ENCODE measurements at places on chromosomes 3 and 15.

DNA sequence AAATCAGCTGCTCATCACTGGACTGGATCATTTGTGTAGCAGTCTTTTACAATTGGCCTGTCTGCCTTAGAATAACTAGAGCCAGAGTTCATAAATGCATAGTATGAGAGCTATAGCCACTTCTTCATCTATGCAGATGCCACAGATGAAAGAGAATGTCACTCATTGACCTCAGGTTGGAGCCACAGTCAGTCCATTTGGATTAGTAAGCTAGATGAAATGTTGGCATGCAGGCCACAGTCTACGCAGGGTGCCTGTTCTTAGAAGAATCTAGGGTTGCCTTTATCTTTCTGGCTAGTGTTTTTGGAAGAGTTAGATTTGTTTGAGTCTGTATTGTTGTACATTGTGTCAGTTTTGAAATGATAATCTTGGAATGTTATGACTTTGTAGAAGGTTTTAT, 25.4 kb upstream of the EDEM1 start:
- DNase-seq = no peak

- no peak for DNase-seq
These were observed 139.7 kb downstream of the SNRPN start for GRCh38 chr15:25094519-25094918.

DNA sequence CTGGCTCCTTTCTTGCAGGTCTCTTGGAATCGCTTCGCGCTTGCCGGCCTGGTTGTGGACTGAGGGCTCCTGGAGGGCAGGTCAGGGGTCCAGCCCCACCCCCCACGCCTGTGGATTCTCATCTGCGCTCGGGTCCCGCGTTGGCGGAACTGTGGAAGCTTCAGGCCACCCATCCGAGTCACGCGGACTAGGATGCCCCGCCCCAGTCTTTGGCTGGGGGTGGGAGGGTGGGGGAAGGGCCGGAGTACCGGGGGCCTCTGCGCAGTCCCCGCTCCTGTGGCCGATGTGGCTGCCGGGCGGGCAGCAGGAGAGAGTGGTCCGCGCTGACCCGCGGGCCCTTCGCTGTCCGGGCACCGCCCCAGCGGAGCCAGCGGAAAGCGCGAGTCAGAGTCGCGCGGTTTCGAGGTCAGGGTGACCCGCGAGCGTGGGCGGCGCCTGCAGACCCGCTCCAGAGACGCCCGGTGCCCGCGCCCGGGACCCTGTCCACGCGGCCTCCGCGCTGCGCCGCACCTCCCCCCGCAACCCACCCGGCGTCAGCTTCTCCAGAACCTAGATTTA, 114.2 kb downstream of the KLF13 start:
- no peak for DNase-seq

DNA sequence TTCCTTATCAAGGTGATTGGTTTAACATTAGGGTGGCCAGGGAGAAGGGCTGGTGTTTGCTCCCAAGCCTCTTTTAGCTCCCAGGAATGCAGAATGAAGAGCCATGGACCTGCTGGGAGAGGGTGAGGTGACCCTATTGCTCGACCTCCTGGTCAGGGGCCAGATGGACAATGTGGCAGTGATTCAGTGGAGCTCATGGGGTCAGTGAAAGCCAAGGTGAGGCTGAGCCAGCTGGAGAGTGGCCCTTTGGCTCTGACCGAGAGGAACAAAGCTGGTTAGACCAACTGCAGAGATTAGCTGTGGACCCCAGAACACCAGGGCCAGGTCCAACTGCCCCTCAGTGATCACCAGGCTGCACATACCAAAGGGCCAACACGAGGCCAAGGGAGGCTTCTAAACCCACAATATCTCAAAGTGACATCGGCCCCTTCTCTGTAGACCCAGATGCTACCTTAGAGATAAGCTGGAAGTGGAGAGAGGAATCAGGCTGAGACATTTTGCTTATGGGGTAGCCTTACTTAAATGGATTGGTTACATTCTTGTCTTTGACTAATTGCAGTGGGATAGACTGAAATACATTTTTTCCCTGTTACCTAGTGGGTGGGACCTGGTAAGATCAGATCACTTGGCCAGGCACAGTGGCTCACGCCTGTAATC, 15.8 kb upstream of the BTBD1 start:
- no peak for DNase-seq

DNA sequence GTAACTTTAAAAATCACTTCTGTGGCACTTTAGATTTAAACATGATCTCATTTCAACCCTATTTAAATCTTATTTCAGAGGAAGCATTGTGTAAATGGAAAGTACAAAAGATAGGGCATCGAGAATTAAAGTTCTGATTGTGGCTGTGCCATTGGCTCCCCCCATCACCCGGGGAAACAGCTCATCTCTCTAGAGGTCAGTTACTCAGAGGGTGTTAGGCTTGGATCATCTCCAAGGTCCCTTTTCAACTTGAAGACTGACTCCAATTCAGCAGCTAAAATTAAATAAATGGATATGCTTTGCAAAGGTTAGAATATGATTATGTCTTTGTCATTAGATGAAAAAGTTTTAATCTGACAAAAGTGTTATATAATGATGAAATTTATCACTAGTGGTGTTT, 20.1 kb downstream of the CADM2 start:
- DNase-seq = no peak

DNA sequence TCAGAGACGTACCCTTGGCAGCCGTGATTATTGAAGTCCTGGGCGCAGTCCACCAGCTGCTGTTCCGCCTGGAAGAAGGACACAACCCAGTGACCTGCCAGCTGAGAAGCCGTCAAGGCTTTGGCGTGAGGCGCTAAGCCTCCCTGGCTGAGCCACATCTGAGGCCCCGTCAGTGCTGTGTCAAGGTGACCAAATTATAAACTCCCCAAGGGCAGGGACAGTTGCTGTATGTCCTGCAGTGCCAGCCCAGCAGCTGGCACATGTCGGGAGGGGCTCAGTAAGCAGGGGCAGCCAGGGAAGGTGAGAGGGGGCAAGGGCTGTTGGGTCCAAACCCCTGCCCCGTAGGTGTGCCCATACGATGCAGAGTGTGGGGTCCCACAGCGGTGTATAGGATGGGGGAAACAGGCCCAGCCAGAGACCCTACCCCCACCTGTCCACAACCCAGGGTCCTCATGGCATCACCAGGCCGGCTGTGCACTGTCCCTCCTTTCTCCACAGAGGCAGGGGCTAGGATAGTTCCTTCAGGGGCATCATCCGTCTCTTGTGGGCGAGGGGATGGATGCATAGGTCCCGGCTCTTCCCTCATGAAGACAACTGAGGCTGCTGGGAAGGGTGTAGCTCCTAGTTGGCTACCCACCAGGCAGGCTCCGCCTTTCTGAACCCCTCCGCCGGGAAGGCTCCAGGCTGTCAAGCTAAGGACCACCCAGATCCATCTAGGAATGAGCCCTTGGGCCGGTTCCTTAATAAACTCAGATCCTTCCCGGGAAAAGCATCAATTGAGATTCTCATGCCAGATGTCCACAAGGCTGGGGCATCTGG, 13.2 kb downstream of the CTSH start:
- no peak for DNase-seq

DNA sequence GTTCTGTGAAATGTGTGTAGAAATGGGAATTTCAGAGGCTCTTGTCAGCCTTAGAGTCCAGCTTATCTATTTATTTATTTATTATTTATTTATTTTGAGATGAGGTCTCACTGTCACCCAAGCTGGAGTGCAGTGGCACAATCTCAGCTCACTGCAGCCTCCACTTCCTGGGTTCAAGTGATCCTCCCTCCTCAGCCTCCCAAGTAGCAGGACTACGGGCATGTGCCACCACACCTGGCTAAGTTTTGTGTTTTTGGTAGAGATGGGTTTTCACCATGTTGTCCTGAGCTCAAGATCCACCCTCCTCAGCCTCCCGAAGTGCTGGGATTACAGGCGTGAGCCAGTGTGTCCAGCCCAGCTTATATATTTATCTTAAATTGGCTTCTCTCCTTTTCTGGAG, 11.5 kb downstream of the CNOT10 start:
- no peak for DNase-seq

DNA sequence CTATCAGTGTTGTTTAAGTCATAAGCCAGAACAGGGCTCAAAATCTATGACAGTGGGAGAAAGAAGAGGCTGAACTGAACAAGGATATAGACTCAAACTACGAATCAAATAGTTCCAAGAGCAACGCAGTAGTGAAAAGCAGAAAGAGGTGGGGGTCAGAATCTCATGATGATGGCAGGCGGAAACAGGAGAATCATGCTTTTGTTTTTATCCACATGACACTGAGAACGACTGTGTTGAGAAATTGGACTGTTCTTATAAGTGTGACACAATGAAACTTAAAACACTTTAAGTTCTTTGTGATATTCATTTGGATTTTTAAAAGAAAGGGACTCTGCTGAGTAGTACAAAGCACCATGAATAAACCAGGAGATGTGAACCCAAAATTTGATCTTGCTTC, 309.4 kb downstream of the ULK4 start:
- DNase-seq = no peak

DNA sequence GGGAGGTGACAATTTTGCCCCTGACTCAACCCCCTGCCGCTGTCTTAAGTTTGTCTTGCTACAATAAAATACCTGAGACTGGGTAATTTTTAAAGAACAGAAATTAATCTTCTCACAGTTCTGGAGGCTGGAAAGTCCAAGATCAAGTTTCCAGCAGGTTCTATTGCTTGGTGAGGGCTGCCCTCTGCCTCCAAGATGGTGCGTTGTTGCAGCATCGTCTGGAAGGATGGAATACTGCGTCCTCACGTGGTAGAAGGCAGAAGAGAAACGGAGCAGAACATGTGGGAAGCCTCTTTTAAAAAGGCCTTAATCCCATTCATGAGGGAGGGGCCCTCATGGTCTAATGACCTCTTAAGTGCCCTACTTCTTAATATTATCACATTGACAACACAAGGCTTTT, 87.3 kb upstream of the SNTN start:
- DNase-seq = no peak

GRCh38 chr3:62558549-62559112, 185.3 kb upstream of the FEZF2 start:
- DNase-seq = no peak

- no peak for DNase-seq
These were observed 55.0 kb downstream of the UBE2E2 start for GRCh38 chr3:23258110-23258509.

DNA sequence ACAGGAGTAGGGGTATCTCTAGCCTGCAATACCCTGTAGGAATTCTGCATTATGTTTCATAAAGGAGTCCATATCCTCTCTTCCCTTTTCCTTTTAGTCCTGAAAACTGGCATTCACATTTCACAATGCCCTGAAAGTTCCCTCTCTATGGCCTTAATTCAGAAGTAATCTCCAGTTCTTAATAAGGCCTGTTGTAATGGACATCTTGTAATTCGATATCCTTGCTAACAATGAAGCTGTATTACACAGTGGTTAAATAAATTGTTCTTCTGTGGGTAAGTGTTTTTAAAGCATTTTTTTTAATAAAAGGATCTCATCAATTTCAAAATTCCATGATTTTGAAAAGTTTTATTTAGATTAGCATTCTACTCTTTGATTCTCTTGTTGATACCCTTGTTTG, 34.3 kb upstream of the NEO1 start:
- DNase-seq = no peak

GRCh38 chr15:92902737-92903593, 2.8 kb downstream of the CHD2 start:
- DNase-seq = no peak

GRCh38 chr15:57401546-57401945, 25.2 kb downstream of the CGNL1 start:
- no peak for DNase-seq

GRCh38 chr3:127166501-127167065, 26.3 kb upstream of the PRR23E start:
- no peak for DNase-seq

GRCh38 chr15:33131552-33132232, 62.8 kb downstream of the FMN1 start:
- DNase-seq = no peak

GRCh38 chr3:8561370-8561769, 59.7 kb downstream of the LMCD1 start:
- no peak for DNase-seq

DNA sequence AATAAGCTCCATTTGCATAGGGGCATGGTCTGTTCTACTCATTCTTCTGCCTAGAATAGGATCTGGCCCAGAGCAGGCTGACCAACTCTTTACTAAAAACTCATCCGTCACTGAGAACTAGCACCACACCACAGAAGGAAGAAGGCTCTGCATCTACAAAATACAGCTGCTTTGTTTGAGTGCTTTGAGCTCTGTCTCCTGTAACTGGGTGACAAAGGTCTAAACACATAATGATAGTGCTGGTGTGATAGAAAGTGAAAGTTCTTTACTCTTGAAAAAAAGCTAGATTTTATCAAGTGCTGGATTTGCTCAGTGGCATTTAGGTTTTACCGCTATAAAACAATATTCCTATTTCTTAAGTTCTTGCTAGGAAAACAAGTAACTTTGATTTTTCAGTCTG, 140.7 kb downstream of the FHIT start:
- no peak for DNase-seq

DNA sequence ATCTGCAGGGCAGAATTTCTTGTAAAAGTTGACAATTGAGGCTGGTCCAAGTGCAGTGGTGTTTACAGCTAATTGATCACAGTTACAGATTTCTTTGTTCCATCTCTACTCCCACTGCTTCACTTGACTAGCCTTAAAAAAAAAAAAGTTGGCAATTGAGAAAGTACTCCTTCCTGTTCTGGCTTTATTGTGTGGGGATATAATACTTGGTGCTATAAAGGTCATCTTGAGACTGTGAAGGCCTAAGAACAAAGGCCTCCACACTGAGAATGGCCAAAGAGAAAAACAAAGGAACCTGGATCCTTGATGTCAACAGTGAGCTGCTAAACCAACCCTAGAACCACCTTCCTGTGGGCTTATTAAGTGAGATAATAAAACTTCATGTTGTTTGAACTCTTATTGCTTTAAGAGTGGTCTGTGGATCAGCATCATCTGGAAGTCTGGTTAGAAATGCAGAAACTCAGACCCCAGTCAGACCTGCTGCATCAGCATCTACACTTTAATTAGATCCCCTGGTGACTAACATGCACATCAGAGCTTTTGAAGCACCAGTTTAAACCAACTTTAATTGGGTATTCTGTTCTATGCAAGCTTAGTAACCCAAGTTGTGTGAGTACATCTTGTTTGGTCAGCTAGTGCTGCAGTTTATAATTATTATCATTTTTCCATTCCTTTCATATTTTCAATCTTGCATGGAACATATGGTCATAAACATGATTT, 55.2 kb downstream of the TMOD3 start:
- no peak for DNase-seq

GRCh38 chr15:86906376-86906775, 826.7 kb downstream of the AGBL1 start:
- DNase-seq = no peak

DNA sequence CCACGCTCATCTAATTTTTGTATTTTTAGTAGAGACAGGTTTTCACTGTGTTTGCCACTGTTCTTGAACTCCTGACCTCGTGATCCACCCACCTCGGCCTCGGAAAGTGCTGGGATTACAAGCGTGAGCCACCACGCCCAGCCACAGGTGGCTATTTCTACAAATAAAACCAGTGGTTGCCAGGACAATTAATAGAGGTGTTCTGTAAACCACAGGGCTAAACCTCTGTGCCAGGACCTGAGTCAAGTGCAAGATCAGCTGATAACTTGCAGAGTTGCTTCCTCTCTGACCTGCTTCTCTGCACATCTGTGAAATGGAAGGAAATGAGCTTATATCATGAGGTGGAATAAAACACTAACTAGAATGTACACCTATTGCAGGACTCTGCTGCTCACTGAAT, 72.8 kb downstream of the CD200R1L start:
- no peak for DNase-seq

- DNase-seq = peak; percentile 4
These were observed 13.5 kb upstream of the GRAMD1C start for GRCh38 chr3:113825090-113825489.

GRCh38 chr3:185351396-185351795, 11.5 kb upstream of the MAP3K13 start:
- no peak for DNase-seq

GRCh38 chr3:198079771-198080520, 119.9 kb downstream of the LMLN start:
- peak; percentile 37 for DNase-seq
